Activated T-cell treated with anti-CD3 and anti-CD28 coated beads, Interleukin-2, amount 50 U/mL, for 72 hours (primary cell): ENCODE measurements at places on chromosomes 16 and 17. TPM values are rescaled to one million over a fixed set of nuclear protein-coding genes. Genes with fewer than 3 reads are reported as not detected.

DNA sequence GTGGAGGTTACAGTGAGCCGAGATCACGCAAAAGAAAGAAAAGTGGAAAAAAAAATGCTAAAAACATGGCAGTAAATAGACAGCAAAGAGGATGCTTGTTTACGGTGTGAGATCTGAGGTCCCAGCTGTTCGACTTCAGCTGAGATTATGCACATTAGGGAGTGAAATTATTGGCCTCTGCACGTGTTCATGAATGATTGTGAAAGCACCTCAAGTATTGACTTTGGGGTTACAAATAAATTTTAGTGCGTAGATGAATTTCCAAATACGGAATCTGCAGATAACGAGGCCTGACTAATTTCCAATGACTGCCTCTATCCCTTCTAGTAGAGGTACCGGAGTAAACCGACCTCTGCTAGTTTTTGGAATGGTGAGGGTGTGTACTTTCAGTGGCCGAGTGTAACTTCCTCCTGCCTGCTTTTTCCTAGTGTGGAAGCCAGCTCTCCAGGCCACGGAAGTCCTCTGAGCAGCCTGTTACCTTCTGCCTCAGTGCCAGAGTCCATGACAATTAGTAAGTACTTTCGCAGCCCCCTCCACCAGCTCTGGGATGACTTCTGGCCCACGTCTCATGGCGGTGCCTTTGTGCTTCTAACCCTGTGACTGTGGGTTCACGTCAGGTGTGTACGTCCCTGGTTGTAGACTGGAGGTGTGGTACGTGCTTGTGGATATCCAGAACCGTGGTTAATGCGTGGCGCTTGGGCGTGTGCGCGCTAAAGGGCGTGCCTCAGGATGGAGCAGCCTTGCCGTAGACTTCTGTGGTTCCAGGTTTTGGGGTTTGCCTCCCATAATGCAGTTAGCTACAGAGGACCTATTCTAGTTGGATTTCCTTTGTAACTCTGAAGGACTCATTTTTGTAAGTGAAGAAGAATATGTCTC lies 102.1 kb downstream of the SNX29 start:
- peaks cover 15% of the 10 kb centered on the region for H3K36me3 ChIP-seq
- peaks cover 66% of the 10 kb centered on the region for H3K4me1 ChIP-seq
- peak overlapping the region; percentile 90 for H3K4me3 ChIP-seq
- H3K27ac ChIP-seq = peak overlapping the region; percentile 93
- no peaks in the 10 kb centered on the region for H3K27me3 ChIP-seq

GRCh38 chr17:80283116-80283852 lies 22.6 kb downstream of the RNF213 start:
- DNase-seq = no peak
- H3K4me1 ChIP-seq = peaks cover 16% of the 10 kb centered on the region
- no peak overlapping the region for H3K27ac ChIP-seq
- peaks cover 30% of the 10 kb centered on the region for H3K36me3 ChIP-seq
- no peak overlapping the region for H3K4me3 ChIP-seq

- H3K27me3 ChIP-seq = no peaks in the 10 kb centered on the region
- peaks cover 40% of the 10 kb centered on the region for H3K36me3 ChIP-seq
- peak overlapping the region; percentile 100 for H3K4me3 ChIP-seq
- H3K4me1 ChIP-seq = peaks cover 31% of the 10 kb centered on the region
- H3K27ac ChIP-seq = peak overlapping the region; percentile 97
Observed at GRCh38 chr16:56931271-56931891, 561 bp upstream of the HERPUD1 start.

- no peaks in the 10 kb centered on the region for H3K4me1 ChIP-seq
- H3K36me3 ChIP-seq = no peaks in the 10 kb centered on the region
- no peak for DNase-seq
- peaks cover 33% of the 10 kb centered on the region for H3K27me3 ChIP-seq
- no peak overlapping the region for H3K4me3 ChIP-seq
Observed at GRCh38 chr17:44361292-44362260, 2.1 kb downstream of the FAM171A2 start.

Gene NARF
- total RNA-seq = 90.4 TPM
